Small intestine (tissue), 16 donors: ENCODE measurements at places on chromosomes 1 and 21. TPM values are rescaled to one million over a fixed set of nuclear protein-coding genes. Genes with fewer than 3 reads are reported as not detected.

The FCGR3B gene
- polyA plus RNA-seq: 0.12 TPM

The KAZN gene
- 4.1 TPM for polyA plus RNA-seq

The C8A gene
- 2.2 TPM for polyA plus RNA-seq

The HES3 gene
- polyA plus RNA-seq: not detected

The DMBX1 gene
- polyA plus RNA-seq: 0.01 TPM

The TNFAIP8L2 gene
- 5.0 TPM for polyA plus RNA-seq

The FAM110D gene
- 0.54 TPM for polyA plus RNA-seq

The CRYAA gene
- polyA plus RNA-seq: not detected

The ATP1A4 gene
- polyA plus RNA-seq: not detected

The OR10J1 gene
- polyA plus RNA-seq: not detected

GRCh38 chr1:184800876-184801275 is 46.2 kb upstream of the EDEM3 start:
- no peak for DNase-seq

GRCh38 chr1:115989699-115990098 is 13.4 kb downstream of the SLC22A15 start:
- DNase-seq: no peak

DNA sequence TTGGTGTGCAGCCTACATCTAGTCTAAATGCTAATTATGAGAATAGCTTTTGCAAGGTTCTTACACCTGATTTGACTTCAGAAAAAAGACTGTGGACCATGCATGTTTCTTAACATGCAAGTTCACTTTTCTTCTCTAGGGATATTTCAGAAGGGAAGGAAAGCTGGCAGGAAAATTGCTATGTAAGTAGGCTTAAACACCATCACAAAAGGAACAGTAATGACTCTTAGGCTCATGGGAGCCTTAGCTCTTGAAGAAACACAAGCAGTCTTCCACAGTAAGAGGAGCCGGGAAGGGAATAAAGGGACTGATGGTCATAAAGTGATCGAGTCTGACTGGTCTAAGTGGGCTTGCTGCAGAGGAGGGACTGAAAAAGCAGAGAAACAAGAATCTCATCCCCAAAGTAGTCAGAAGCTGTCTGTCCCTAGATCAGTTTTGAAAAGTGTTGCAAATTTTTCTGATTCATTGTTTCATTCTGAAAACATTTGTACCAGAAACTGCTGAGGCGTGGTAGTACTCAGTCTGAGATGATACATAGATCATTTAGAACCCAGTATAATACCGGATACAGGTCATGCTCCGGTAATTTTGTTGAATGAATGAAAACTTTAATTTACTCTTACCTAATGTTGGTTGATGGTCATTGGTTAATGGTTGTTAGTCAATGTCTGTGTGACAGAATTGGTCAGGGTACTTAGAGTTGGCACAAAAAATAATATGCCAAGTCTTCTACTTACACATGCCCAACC is 40.9 kb downstream of the SMYD2 start:
- DNase-seq: no peak

- peak; percentile 41 for DNase-seq
These were observed 98.3 kb upstream of the FGGY start for GRCh38 chr1:59198564-59198963.

DNA sequence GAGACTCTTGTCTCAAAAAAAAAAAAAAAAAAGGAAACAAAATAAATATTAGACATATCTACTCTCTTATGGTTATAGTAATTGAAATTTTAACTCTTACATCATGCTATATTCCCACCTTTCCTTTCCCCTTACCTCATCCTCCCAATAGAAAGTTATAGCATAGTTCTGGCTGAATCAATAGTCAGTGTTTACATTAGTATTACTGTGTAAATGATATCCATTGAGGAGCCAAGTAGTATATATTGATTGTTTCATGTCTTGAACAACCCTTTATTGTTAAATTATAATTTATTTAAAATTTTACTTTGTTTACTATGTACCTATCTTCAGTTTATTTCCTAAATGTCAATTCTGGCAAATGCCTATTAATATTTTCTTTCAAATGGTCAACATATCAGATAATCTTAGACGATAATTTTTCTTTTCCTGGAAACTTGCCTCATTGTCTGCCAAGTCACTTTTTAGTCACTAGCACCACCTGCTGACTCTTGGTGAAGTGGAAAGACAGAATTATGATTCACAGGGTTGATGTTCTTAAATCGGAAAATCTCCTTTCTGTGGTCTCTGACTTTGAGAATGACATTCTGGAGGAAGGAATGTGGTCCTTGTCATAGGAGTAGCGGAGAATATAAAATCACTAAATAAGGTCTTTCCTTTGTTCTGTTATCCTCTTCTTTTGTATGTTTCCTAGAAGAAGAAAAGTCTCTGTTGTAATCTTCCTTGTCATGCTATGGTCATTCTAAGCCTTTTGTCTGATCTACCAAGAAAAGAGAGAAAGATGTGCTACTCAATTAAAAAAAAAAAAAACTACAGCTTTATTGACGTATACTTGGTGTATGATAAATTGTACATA is 8.6 kb downstream of the HJV start:
- DNase-seq: peak; percentile 75

DNA sequence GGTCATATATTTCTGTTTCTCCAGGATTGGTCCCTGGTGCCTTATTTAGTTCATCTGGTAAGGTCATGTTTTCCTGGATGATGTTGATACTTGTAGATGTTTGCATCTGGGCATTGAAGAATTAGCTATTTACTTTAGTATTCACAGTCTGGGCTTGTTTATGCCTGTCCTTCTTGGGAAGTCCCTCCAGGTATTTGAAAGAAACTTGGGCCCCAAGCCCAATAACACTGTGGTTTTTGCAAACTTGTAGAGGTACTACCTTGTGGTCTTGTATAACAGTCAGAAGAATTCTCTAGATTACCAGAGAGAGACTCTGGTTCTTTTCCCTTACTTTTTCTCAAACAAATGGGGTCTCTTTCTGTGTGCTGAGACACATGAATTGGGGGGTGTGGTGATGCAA is 251.4 kb upstream of the B3GALT2 start:
- DNase-seq: no peak

DNA sequence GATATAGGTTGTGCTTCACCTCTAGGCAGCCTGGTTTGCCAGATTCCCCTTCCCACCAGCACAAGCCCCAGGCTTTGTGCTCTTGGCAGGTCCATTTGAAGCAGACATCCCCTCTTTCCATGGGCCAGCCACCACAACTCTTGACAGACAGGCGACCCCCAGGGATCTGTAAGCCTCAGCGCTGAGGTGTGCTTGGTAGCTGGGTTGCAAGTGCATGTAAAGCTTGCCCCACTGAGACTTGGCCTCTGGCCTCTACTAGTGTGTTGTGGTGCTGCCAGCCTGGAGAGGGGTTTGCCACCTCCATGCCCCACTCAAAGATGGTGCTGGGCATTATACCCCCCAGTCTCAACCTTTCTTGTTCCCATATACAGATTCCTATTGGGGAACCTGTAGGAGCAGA is 103.9 kb downstream of the HMCN1 start:
- DNase-seq: no peak

DNA sequence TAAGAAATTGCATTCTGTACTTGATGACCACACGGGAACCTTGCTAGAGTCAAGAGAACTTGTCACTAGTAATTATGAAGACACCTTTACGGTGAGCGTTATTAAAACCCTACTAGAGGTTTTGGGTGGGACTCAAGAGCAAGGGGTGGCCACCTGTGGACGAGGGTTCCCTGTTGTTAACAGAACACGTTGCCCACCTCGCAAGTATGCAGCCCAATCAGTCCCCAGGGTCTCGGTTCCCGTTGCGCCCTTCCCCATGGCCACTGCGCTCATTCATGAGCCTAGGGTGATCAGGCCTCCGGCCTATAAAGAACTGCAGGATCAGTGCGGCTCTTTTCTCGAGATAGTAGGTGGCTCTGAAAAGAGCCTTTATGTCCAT is 30.2 kb upstream of the RNF187 start:
- DNase-seq: no peak

DNA sequence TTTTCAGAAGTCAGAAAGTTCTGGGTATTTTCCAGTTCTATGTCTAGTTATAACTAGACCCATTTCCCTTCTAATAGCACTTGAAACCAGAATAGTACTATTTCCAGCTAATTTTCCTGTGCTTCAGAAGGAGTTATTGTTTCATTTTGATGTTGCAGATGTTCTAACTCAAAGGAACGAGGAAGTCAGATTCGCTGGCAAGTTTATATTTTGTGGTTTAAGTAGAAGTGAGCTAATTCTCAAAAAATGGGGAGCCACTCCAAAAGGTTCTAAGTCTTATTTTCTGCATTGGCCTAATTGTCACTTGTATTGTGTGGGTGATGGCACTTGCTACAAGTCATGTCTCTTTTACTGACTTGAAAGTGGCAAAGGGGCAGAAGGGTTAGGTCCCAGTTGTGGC is 18.1 kb downstream of the CCDC185 start:
- DNase-seq: no peak

DNA sequence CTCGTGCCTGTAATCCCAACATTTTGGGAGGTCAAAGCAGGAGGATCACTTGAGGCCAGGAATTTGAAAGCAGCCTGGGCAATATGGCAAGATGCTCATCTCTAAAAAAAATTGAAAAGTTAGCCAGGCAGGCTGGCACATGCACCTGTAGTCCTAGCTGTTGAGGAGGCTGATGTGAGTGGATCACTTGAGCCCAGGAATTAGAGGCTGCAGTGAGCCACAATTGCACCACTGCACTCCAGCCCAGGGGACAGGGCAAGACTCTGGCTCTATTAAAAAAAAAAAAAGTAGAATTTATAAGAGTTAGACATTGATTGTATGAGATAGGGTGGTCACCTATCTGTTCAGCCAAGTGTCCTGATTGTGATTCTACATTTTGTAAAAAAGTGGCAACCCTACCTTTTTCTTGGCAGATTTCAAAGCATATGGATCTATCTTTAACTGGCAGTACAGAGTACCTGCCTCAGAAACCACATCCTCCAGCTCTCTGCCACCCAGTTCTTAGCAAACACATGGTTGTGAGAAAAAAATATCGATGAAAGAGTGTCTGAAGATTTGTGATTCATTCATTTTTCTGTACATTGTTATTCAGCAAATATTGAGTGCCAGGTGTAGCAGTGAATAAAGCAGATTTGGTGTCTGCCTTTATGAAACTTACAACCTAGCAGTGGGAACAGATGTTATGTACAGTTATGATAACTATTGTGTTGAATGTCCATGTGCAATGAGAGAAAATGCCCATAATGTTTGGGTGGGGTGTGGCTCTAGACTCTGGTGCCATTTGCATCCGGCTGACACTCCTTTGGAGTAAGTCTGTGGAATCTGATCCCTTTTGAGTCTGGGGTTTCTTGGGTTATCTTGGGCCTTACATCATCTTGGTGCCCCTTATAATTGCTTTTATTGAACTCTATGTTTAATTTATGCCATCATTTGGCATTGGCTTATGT is 82.5 kb downstream of the ST3GAL3 start:
- DNase-seq: no peak

- DNase-seq: peak; percentile 57
These were observed 6.7 kb downstream of the CRP start for GRCh38 chr1:159707472-159708260.

- DNase-seq: no peak
These were observed 1.5 kb downstream of the ZNF691 start for GRCh38 chr1:42847721-42848460.

GRCh38 chr1:178119628-178120027 is 25.7 kb downstream of the RASAL2 start:
- DNase-seq: no peak

DNA sequence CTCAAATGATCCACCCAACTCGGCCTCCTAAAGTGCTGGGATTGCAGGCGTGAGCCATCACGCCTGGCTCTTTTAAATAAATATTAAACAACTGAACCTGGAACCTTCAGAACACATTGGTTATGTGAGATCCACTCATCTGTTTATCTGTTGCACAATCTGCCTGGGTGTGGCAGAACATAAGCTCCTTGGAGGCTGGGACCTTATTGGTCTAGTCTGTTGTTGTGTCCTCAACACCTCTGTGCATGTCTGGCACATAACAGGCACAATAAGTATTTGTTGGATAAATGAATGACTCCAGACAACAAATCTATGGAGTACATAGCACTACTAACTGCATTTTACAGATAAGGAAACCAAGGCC is 4.1 kb upstream of the NBL1 start:
- peak; percentile 43 for DNase-seq

DNA sequence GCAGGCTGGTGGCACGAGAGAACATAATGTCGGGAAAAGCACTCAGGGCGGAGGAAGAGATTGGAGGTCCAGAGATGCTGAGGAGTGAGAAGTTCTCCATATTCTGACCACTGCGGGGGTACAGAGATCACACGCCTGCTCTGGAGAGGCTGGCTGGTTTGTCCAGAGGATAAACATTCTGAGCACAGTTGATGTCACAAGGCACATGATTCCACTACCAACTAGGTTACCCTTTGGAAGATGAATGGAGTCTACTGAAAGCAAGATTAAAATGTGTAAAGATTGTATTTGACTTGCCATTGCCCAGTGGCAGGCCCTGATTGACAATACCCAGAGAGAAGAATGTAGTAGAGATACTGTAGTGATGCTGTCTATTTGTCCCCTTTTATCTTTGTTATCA is at the start of gene SPATA46:
SPATA46 (minus strand) TSS at position 164 of the 400 bp plus-strand sequence; CDS start at position 100, 64 bp downstream.
- DNase-seq: no peak

DNA sequence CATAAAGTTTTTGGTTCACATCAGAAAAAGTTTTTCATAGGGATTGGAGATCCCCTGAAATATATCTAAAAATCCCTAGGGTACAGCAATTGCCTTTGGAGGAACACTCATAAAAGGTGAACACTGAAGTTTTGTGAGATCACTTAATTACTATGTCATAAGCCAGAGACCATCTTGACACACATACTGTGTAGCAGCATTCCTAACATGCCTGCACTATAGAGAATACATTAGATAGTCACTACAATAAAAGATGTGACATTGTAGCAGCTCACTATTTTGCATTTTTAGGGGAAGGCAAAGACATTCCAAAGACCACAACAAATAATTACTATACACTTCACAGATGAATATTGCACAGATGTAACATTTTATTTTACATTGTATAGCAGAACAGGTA is 779.9 kb downstream of the KCNT2 start:
- no peak for DNase-seq

DNA sequence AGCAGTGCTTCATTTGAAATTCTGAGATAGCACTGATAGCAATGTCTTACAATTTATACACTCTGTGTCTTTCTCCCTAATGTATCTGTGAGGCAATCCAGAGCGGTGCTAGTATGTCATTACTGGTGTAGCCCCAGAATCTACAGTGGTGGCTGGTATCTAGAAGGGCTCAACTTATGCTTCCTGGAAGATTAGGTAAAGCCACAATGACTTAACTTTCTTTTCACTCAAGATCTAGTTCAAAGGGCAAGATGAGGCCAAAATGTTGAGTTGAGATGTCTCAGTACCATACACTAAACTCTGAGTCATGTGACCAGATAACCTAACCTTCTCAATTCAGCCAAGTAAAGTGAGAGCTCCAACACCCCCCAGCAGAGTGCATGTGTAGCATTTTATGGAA is 77.5 kb downstream of the PAPPA2 start:
- DNase-seq: no peak

- no peak for DNase-seq
These were observed 68.4 kb upstream of the ADGRL4 start for GRCh38 chr1:79074975-79075374.
